ENCODE measurements at places on chromosomes 6 and 20.

DNA sequence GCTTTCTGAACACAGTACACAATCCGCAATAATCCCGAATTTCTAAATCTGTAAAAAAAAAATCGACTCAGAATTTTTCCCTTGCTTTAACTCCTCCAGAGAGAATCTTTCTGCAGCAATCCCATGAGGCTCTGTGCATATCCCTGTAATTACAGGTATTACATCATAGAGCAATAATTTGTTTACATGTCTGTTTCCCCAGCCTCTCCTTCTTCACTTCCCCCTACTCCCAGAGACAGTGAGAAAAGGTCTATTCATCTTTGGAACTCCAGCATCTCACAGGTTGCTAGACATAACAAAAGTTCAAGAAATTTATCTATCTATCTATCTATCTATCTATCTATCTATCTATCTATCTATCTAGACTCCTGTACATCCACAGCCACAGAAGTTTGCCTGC is 26.0 kb downstream of the KLHL31 start:
- no peak for DNase-seq

DNA sequence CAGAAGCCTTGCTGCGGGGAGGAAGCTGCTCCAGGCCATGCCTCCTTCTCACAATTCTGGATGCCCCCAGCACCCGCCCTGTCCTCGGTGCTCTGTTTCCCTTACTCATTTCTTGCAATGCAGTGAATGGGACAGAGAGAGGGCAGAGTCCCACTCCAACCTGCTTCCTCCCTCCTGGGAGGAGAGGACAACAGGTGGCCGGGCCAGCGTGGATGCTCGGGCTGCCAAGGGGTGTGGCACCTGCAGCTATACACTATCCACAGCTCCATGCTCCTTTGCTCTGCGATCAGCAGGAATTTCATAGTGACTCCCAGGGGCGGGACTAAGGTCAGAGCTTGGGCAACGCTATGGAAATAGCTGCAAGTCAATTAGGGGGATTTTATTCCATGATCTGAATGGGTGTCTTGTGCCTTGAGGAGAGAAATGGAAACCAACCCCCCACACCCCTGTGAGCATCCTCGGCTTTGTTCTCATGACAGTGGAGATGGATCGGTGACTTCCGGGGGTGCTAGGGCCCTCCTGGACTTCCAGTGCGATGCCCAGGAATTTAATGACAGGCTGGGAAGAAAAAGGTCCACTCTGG is 192.5 kb downstream of the MYLK4 start:
- no peak for DNase-seq

DNA sequence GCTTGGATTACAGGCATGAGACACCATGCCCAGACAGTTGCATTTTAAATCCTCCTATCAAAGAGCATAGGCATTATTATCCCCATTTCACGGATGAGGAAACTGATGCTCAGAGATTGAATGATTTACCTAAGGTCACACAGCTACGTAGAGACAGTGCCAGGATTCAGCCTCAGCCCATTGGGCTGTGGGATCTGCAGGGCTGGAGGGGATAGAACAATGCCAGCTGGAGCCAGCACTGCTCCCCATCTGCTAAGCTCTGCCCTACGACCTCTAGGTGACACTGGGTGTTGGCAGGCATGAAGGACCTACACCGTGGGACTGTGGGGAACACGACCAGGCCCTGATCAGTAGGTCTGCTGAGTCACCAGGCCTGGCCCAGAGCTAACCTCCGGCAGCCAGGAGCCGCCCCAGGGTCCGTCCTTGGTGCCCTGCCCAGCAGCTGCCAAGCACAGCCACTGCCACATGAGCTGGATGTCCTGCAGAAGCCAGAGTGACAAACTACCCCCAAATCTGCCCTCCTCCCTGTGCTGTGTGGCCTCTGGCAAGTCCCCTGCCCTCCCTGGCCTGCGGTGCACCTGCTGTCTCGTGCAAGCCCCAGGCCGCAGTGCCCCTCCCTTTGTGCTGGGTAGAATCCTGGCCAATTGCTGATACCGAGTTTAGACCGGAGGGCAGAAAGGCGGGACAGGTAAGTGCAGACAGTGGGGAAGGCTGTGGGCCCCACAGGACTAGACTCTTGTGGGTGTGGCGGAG is 47.6 kb upstream of the PTGIS start:
- DNase-seq, result no peak

DNA sequence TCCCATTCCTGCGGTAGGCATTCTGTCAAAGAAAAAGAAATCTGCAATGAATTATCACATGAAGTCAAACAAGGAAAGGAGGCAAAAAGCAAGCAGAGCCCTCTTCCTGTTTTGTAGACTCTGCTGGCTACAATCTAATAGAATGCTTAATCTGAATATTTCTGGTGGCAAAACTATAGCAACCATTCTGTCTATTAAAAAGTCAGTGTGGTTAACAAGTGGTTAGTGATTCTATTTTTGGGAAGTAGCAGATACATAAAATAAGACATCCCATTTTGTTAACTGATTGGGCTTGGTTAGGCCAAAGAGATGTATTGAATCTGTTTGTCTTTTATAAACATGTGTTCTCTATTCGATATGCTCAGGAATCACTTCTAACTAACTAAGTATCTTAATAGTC is 442.3 kb downstream of the CDC5L start:
- DNase-seq, result no peak

DNA sequence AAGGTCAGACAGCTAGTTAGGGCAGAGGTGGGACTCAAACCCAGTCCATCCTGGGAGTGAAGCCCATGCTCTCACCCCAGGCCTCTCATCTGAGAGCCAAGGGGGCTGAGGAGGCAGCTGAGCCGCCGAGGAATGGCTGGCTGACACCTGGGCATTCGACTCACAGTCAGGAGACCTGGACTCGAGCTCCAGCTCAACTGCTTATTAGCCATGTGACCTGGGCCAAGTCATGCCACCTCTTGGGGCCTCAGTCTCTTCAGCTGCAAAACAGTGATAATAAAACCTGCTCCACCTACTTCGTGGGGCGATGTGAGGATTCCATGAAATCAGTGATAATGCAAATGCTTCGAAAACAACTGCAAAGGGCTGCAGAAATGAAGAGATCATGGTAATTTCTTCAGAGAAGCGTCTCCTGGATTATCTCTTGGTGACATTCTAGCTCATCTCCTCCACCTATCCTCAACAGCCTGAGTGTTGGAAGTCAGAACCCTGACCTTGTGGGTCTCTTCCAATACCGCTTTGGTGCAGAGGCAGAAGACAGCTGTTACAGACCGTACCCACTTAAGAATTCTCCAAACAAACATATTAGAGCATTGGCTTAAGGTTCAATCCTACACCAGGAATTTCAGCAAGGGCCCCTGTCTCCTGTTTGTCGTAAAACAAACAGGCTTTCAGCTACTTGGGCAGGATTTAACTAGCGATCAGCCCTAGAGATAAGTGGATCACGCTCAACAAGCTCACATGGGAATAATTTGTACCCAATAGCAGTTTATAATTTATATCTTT is 60.0 kb upstream of the PIM1 start:
- peak; percentile 68 for DNase-seq

DNA sequence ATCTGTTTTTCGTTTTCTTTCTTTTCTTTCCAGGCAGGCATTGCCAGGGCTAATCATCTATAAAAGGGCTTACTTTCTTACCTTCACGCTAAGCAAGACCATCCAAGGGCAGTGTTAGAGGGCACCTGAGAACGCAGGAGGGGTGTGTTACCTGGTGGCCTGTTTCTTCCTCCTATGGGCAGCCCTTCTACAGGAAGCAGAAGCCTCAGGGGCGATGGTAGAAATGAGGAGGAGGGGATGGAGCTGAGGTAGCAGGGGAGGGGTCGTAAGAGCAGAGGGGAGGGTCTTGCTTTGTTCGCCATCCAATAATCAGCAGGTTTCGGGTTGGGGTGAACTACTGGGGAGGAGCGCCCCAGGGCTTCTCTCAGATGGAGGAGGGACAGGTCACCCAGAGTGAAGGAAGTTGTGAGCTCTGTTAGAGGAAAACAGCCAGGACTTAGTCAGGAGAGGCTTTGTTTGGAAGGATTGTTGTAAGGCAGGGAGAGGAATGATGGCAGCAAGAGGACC is 1.5 kb upstream of the CCR6 start:
- DNase-seq, result no peak

GRCh38 chr6:82072751-82073150 is 174.8 kb downstream of the IBTK start:
- DNase-seq, result peak; percentile 41

DNA sequence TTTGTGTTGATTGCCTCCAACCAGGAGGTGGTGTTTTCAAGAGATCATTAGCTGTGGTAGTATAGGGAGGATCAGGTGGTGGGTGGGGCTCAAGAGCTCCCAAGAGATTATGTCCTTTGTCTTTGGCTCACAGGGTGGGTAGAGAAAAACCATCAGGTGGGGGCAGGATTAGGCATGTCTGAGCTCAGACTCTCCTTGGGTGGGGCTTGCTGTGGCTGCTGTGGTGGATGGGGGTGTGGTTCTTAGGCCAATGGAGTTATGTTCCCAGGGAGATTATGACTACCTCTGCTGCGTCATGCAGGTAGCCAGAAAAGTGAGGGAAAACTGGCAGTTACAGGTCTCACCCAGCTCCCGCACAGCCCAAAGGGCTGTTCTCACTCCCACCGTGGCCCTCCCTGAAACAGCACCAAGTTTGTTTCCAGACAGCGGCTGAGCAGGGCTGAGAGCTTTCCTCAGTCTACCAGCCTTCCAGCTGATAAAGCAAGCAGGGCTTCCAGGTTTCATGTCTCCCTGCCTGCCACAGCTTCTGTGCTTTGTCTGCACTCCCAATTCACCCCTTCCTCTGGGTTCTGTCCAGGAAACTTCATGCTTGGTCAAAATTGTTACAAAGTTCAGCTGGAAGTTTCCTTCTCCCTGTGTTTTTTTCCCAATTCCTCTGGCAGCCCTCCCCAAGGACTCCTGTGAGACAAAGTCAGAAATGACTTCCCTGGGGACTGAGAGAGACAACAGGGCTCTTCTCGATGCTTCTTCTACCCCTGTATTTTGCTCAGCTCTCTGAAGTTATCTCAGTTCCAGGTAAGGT is 481.1 kb upstream of the MAN1A1 start:
- no peak for DNase-seq

- no peak for DNase-seq
Observed at GRCh38 chr6:138044458-138044857, 62.8 kb downstream of the PERP start.

- DNase-seq, result no peak
Observed at GRCh38 chr20:8161264-8162071, 29.4 kb downstream of the PLCB1 start.

DNA sequence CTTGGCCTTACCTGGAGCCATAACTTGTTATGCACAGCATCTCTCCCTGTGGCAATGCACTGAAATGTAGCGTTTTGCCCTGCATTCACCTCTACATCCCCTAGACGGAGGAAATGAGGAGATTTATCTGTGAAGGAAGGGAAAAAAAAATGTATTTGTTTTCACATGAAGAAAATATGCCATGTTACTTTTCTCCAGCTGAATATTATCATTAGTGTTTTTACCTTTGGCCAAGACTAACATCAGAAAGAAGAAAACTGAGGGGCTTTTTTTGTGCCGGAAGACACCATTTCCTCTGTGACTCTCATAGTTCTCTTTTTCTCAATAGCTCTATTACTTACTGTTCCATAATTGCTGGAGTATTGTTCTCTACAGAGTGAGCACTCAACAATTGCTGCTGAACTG is 280.4 kb downstream of the PTPRK start:
- no peak for DNase-seq

- DNase-seq, result no peak
Observed at GRCh38 chr20:24388828-24389380, 80.5 kb upstream of the SYNDIG1 start.

- DNase-seq, result no peak
Observed at GRCh38 chr6:70363741-70364493, 49.4 kb upstream of the FAM135A start.

- no peak for DNase-seq
Observed at GRCh38 chr20:5882166-5882565, 68.2 kb downstream of the TRMT6 start.

- DNase-seq, result no peak
Observed at GRCh38 chr6:19662911-19663310, 174.3 kb upstream of the ID4 start.

- DNase-seq, result peak; percentile 29
Observed at GRCh38 chr6:27693766-27694546, 218.2 kb downstream of the OR2B2 start.

GRCh38 chr6:63066055-63066704 is 145.1 kb upstream of the FKBP1C start:
- DNase-seq, result peak; percentile 2

DNA sequence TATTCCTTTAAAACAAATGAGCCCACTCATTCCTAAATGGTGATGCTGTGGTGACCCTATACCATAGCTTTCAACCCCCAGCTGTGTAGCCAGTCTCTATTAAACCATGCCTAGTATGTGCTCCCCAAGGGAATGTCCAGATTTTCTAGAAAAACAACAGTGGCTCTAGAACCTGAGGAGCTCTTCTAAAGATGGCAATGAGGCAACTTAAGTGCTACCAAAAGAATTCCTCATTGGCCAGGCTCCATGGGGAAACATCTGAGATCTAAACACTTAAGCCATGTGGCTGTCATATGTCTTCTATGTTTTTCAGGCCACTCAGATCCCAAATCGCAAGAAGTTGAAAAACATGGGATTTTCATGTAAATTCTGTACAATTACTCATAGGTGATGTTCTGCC is 191.0 kb downstream of the TPBG start:
- DNase-seq, result no peak

DNA sequence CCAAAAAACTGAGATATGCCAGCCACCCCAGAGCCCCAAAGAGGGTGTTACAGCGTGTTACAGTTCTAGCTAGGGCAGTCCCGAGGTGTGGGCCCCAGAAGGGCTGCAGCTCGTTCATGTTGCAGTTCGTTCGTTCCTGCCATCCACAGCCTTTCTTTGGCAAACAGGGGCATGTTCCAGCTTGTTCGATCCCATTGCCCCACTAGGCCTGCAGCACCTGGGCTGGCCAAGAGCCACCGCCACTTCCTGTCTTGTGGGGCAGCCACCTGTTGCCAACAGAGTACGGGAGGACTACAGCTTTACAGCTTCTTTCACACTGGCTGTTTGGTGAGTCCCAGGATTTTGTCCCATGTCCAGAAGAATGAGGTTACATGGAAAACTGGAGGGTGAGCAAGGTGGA is 198.1 kb downstream of the MMUT start:
- no peak for DNase-seq

GRCh38 chr6:134534708-134535149 is 216.8 kb upstream of the SGK1 start:
- DNase-seq, result no peak

DNA sequence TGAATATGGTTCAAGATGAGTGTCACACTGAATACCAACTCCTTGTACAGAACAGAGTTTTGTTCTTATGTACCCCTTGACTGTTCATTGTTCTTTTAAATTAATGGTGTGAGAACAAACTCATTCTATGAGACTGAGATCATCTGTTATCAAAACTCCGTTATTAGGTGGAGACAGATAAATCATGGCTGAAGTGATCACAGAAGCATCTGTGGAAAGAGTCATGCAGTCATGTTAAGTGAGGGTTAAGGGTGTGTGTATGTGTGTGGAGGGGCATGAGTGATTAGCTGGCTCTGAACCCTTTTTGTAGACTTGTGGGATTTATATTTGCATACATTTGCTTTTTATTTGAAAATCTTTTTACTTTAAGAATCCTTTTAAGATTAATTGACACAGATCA is 24.7 kb downstream of the ADGRG6 start:
- DNase-seq, result peak; percentile 51

- DNase-seq, result peak; percentile 53
Observed at GRCh38 chr6:152161501-152161900, 354.0 kb downstream of the ESR1 start.

- DNase-seq, result no peak
Observed at GRCh38 chr6:16999491-17000436, 102.1 kb upstream of the STMND1 start.
